ENCODE measurements at places on chromosomes 3 and 15.

DNA sequence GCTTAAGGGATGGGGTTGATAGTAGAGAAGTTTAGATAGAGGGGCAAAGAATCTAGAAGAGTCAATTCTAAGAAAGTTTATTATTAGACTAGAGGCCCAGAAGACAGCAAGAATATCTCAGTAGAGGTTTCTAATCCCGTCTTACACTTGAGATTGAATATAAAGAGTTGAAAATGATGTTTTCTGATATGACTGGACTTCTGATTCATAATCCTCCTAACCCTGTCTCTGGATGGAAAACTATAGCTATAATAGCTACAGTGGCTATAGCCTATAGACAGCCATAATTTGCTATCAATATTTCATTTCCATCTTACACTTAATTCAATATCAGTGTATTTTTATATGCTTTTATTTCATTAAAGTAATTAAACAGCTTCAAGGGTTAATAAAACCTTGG lies 60.0 kb downstream of the GAP43 start:
- DNase-seq, result no peak

- no peak for DNase-seq
These were observed 1.7 kb downstream of the NR2E3 start for GRCh38 chr15:71811752-71812735.

- no peak for DNase-seq
These were observed 10.1 kb upstream of the SETD5 start for GRCh38 chr3:9387322-9387655.

GRCh38 chr3:157605356-157605755 lies 102.1 kb upstream of the VEPH1 start:
- DNase-seq, result no peak

- DNase-seq, result no peak
These were observed 252.7 kb upstream of the ZPLD1 start for GRCh38 chr3:102182162-102182561.

GRCh38 chr15:67715170-67715569 lies 110.1 kb upstream of the SKOR1 start:
- DNase-seq, result no peak

- no peak for DNase-seq
These were observed 78.3 kb downstream of the CBLB start for GRCh38 chr3:105790534-105790933.

GRCh38 chr3:30805695-30806094 lies 88.8 kb downstream of the GADL1 start:
- no peak for DNase-seq

DNA sequence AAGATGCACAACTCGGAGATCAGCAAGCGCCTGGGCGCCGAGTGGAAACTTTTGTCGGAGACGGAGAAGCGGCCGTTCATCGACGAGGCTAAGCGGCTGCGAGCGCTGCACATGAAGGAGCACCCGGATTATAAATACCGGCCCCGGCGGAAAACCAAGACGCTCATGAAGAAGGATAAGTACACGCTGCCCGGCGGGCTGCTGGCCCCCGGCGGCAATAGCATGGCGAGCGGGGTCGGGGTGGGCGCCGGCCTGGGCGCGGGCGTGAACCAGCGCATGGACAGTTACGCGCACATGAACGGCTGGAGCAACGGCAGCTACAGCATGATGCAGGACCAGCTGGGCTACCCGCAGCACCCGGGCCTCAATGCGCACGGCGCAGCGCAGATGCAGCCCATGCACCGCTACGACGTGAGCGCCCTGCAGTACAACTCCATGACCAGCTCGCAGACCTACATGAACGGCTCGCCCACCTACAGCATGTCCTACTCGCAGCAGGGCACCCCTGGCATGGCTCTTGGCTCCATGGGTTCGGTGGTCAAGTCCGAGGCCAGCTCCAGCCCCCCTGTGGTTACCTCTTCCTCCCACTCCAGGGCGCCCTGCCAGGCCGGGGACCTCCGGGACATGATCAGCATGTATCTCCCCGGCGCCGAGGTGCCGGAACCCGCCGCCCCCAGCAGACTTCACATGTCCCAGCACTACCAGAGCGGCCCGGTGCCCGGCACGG lies 991 bp downstream of the SOX2 start:
- no peak for DNase-seq

GRCh38 chr3:156981005-156981404 lies 154.9 kb downstream of the LEKR1 start:
- no peak for DNase-seq

- DNase-seq, result no peak
These were observed 24.5 kb upstream of the MFSD1 start for GRCh38 chr3:158777161-158777873.

GRCh38 chr3:116886202-116886893 lies 176.8 kb downstream of the TUSC7 start:
- no peak for DNase-seq

DNA sequence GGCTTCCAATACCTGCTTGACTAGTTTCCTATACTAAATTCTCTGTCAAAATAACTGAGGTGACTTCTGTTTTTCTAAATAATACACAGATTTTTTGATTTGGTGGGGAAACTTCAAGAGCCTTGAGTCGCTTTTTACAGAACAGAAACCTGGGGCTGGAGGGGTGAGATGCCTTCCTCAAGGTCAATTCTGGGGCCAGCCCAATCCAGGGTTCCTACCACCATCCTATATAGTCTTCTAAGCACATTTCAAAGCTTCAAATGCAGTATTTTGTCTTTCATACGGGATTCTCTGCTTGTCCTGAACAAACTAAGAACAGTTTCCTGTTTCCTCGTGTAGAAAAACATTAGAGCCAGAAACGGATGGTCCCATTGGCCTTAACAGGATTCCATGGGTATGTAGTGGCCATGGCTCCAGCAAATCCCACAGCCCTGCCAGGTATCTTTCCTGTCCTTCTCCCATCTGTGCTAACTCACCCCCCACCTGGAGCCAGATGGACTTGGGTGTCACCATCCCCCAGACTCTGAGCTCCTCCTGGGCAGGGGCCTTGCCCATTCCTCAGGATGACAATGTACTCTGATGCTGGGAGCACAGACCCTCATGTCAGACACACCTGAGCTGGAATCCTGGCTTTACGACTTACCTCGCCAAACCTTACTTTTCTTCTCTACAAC lies 146.9 kb downstream of the KLF13 start:
- no peak for DNase-seq

DNA sequence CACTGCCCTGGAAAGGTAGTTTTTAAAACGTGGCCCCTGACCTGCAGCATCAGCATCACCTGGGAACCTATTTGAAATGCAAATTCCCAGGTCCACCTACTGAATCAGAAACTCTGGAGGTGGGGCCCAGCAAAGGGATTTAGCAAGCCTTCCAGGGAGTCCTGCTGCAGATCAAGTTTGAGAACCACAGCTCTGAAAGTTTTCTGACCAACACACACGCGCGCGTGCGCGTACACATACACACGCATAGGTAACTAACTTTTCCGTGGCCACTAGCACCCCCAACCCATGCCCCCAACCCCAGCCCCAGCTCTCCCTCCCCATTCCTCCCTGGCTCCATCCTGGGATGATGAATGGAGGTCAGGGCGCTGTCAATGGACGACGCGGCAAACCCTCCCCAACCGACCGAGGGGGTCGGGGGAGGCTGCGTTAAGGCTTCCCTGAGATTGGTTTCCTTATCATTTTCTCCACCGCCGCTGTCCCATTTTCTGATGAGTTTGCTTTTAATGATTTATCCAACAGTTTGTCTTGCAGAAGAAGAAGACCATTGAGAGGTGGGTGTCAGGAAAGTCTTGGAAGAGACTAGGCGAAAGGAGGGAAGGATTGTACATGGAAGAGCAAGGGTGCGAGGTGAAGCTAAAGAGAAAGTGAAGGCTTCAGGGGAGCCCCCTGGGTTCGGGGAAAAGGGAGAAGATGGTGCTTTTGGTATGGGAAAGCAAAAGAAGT lies 590 bp upstream of the BOC start:
- no peak for DNase-seq

- DNase-seq, result no peak
These were observed 7.5 kb downstream of the TAFA4 start for GRCh38 chr3:68924897-68925296.

DNA sequence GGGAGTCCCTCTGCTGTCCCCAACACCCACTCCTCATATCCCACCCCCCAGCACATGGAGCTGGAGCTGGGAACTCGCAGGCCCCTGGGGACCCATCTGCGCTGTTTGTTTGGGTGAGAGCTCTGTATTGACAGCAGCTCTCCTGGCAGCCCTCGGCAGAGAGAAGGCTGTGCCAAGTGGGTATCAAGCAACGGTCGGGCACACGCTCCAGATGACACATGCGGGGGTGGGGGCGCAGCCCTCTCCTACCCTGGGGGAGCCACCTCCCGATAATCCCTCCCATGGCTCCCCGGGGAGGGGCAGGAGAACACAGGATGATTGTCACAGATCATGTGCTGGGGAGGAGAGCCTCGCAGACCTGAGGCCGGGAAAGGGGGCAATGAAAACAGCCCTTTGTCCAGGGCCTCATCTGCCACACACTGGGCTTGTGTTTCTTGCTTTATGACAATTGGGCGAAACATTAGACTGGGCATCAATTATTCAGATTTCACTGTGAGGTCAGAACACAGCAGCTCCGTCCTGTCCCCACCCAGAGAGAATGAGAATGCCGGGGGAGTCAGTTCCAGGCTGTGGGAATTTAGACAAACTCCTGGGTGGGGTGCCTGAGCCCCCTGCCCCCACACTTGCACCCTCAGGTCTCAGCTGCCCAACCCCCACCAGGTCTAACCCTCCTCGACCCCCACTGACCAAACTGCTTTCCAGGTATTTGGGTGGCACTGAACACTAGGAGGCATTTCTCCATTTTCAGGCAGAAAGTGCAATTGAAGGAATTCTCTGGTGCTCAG lies 46.4 kb upstream of the KLF13 start:
- no peak for DNase-seq

GRCh38 chr3:124878561-124879336 lies 8.4 kb downstream of the ITGB5 start:
- DNase-seq, result peak; percentile 3

DNA sequence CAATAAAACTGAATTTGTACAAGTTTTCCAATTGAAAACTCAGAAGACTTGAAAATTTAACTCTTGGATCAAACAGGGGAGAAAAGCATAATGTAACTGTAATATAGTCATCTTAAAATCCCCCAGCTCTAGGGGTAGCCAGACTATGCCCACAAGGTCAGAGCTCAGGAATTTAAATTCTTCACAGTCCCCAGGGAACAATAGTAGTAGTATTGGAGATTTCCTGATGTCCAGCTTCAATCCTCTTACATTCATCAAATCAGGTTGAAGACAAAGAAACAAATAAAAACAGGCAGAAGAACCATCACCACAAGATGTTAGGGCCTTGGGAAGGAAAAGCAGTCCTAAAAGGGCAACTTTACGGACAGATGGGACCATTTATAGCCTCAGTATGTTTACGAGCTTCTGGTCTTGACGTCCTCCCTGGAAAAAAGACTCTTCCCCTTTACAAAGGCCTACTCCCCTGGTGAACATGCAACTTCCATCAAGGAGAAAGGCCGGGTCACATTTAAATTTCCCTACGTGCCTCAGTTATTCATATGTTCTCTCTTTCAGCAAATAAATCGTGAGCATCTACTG lies 96.8 kb downstream of the PLCH1 start:
- DNase-seq, result no peak

- no peak for DNase-seq
These were observed 74.7 kb downstream of the ZBBX start for GRCh38 chr3:167305340-167305890.

GRCh38 chr15:96672629-96673028 lies 342.1 kb downstream of the NR2F2 start:
- no peak for DNase-seq

- DNase-seq, result no peak
These were observed 54.7 kb downstream of the CORO2B start for GRCh38 chr15:68633231-68634121.

- no peak for DNase-seq
These were observed 87.9 kb downstream of the DNAJB8 start for GRCh38 chr3:128378631-128379347.

GRCh38 chr3:23377928-23378672 lies 175.0 kb downstream of the UBE2E2 start:
- no peak for DNase-seq

- DNase-seq, result no peak
These were observed 118.3 kb downstream of the RFTN1 start for GRCh38 chr3:16395212-16395611.

DNA sequence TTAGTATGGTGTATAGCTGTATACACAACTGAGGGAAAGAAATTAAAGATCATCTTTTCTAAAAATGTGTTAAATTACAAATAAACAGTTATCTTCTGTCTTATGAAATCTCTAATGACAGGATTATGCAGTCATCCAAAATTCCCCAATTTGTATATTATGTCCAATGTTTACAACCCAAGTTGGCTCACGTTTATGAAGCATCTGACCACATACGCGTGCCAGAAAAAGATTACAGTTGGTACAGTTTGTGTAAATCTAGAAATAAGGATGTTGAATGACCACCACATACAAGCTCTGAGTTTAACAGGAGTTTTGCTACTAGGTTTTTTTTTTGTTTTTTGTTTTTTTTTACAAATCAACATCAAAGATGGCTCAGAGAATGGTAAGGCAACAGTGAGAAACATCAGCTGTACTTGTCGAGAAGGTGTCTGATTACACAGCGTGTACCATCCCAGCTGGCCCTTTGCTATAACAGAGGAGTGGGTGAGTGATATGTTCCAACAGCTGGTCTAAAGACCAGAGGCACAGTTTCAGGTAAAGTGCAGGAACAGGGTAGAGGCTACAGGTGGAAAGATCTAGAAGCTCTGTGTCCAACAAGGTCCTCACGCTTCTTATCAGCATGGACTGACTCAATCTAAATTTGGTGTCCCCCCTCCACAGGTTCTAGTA lies 47.1 kb downstream of the USF3 start:
- no peak for DNase-seq

- DNase-seq, result no peak
These were observed 16.0 kb upstream of the CPEB1 start for GRCh38 chr15:82663186-82663600.

DNA sequence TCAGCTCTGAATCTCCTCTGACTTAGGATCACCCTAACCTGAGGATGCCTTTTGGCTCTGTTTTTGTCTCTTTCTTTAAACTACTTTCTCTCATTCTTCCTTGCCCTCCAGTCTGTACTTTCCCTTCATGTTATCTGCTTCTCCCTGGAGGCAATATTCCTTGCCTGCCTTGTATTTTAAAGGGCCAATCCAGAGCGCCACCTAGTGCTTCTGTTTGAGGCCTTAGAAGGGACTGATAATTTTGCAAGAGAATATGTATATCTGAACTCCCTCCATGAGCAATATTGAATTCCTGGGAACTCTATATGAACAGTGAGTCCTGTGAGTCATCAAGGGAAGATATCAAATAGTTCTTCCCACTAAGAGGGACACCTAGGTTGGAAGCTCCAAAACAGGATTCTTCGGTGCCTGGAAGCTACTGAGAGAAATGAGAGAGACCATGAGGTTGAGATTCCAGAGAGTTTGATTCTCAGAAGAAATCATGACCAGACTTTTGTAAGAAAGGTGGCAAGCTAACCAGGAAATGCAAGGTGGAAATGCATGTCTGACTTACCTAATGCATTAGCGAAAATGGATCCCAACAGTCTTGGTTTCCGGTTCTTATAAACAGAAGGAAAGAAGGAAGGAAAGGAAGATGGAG lies 203.8 kb upstream of the CD96 start:
- peak; percentile 24 for DNase-seq
